ENCODE measurements at places on chromosomes 4 and X. TPM values are rescaled to one million over a fixed set of nuclear protein-coding genes. Genes with fewer than 3 reads are reported as not detected.

Gene TMEM144
- total RNA-seq, result 20.3 TPM

Gene CENPU
- 104 TPM for total RNA-seq

Gene TLR6
- total RNA-seq, result 0.34 TPM

Gene MGAT4D
- total RNA-seq, result not detected

Gene USP26
- total RNA-seq, result not detected

Gene UGT8
- 4.4 TPM for total RNA-seq

Gene GYG2
- total RNA-seq, result 95.8 TPM

- DNase-seq, result no peak
- no peak overlapping the region for H3K27ac ChIP-seq
- H3K36me3 ChIP-seq, result no peaks in the 10 kb centered on the region
These were observed 4.2 kb downstream of the SLAIN2 start for GRCh38 chr4:48345542-48345941.

GRCh38 chrX:139823806-139824205 is 109.0 kb downstream of the ATP11C start:
- no peaks in the 10 kb centered on the region for H3K36me3 ChIP-seq
- H3K27me3 ChIP-seq, result peaks cover 16% of the 10 kb centered on the region
- no peak overlapping the region for H3K27ac ChIP-seq
- no peak overlapping the region for H3K4me3 ChIP-seq
- no peaks in the 10 kb centered on the region for H3K4me1 ChIP-seq

DNA sequence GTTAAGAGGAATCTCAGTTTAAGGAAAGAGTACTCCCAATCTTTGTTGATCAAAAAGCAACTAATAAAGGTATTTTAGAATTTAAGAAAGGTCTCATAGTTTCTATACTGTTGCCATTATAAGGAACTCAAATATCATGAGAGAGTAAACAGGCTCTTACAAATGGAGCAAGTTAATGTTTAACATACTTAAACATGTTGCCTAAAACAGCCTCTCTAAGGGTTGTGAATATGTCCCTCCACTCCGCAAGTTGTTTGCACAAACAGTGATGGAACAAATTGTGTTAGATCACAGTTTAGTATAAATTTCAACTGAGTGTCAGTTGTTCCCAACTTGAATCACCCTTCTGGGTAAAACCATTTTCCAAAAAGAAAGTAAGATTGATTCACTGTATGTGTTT is 1678.3 kb downstream of the PCDH19 start:
- H3K27ac ChIP-seq, result no peak overlapping the region
- no peaks in the 10 kb centered on the region for H3K27me3 ChIP-seq

GRCh38 chr4:68724426-68724825 is 54.0 kb upstream of the UGT2B15 start:
- no peak overlapping the region for H3K4me3 ChIP-seq
- no peaks in the 10 kb centered on the region for H3K4me1 ChIP-seq
- no peaks in the 10 kb centered on the region for H3K27me3 ChIP-seq
- no peak overlapping the region for H3K27ac ChIP-seq
- H3K36me3 ChIP-seq, result no peaks in the 10 kb centered on the region

DNA sequence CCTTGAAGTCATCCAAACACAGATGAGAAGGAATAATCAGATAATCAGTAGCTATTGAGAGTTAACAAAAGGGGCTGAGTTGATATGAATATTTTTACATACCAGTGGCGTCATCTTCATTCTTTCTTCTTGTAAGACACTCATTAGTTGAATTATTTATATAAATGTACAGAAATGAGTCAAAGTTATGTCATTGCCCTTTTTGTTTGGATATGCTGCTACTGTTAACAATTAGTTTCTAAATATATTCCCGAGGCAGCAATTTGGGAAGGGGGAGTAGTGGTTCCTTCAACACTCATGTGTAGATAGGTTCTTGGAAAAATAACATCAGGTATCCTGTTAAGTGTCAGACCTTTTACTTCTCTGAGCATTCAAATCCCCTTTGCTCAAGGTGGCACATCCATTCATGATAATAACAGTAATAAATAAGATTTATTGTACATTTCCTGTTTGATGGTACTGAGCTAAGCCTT is 436.6 kb downstream of the SPRY1 start:
- peaks cover under 1% of the 10 kb centered on the region for H3K4me1 ChIP-seq
- H3K4me3 ChIP-seq, result no peak overlapping the region
- H3K27ac ChIP-seq, result peak overlapping the region; percentile 46
- no peaks in the 10 kb centered on the region for H3K36me3 ChIP-seq
- no peaks in the 10 kb centered on the region for H3K27me3 ChIP-seq

DNA sequence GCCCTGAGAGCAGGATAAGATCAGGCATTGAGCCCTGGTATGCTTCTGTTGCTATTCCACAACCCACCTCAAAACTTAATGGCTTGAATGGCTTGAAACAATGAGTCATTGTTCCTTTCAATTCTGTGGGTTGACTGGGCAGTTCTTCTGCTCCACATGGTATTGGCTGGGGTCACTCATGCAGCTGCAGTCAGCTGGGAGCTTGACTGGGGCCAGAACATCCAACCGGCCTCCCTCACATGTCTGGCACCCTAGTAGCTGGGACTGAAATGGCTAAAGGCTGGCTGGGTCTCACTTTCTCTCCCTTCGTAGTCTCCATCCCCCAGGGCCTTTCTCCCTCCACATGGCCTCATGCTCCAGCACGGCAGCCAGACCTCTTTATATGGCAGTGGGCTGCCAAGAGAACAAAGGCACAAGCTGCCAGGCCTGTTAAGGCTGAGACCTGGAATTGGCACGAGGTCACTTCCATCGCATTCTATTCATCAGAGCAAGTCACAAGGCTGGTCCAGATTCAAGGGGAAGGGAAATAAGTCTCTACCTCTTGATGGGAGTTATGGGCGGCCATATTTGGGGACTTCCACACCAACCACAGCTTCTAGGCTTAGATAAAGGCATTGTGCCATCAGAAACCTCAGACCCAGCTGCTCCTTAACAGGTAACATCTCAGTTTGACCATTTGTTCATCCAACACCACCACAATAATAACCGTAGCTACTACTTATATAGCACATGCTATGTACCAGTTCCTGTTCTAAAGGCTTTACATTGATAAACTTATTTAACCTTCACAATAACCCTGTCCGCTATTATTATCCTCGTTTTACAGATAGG is 159.7 kb upstream of the ATP6AP2 start:
- H3K27me3 ChIP-seq, result no peaks in the 10 kb centered on the region
- peak; percentile 58 for DNase-seq
- no peaks in the 10 kb centered on the region for H3K4me1 ChIP-seq
- H3K27ac ChIP-seq, result no peak overlapping the region

DNA sequence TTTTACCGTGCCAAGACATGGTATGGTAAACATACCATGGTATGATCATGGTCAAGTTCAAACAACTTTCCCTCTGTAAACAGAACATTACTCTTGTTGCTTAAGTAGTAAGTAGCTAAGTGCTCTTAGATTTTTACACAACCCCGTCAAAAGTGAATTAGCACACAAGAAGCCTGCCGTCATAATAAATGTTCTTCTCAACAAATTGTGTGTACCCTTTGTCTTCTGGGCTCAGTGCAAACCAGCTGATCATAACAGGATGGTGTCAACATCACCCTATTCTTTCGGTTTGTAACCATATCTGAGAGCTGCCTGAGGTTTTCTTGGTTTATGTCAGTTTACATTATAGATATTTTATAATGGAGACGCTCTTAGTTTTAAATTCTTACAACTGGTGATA is 28.8 kb downstream of the MSL3 start:
- H3K36me3 ChIP-seq, result no peaks in the 10 kb centered on the region
- DNase-seq, result no peak
- H3K27me3 ChIP-seq, result no peaks in the 10 kb centered on the region
- H3K4me1 ChIP-seq, result no peaks in the 10 kb centered on the region
- H3K27ac ChIP-seq, result no peak overlapping the region
- no peak overlapping the region for H3K4me3 ChIP-seq

- H3K27ac ChIP-seq, result no peak overlapping the region
- H3K27me3 ChIP-seq, result peaks cover 37% of the 10 kb centered on the region
These were observed 876 bp upstream of the TACR3 start for GRCh38 chr4:103720661-103721060.

DNA sequence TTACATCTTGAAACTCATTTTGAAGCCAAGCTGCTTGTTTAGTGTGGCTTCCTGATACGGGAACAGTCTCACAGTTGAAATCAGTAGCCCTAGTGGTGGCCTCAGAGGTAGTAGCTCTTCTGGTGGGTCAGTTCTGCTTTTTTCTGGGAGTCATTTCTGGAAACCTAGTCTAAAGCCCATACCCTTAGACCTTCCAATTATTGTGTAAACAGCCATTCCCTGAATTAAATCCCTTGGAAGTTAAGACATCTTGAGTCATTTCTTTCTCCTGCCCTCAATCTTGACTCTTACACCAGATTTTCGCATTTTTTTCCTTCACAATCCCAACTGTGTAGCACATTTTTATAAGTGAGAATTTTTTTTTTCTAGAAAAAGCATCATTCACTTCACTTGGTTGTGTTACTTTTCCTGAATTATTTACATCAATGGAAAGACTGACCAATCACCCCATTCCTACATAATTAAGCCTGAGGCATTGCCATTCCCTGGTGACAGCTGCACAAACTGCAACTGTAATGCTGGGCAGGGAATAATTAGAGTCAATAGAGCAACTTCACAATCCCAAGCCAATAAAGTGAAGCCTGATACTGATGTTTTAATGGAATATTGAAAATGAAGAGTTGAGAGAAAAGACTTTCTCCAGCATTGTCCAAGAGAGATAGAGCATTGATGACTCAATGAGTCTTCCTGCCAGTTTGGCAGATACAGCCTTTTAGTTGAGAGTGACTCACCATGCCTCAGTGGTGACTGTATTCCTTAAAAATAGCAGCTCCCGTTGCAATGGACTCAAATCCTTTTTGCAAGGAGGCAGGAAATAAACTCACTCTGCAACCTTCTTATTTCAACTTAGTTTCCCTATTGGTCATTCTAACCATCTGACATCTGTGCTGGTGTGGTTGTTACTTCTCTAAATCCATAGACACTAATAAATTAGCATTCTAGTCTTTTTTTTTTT is 13.0 kb upstream of the SEPSECS start:
- no peak overlapping the region for H3K4me3 ChIP-seq
- H3K4me1 ChIP-seq, result no peaks in the 10 kb centered on the region
- DNase-seq, result no peak

DNA sequence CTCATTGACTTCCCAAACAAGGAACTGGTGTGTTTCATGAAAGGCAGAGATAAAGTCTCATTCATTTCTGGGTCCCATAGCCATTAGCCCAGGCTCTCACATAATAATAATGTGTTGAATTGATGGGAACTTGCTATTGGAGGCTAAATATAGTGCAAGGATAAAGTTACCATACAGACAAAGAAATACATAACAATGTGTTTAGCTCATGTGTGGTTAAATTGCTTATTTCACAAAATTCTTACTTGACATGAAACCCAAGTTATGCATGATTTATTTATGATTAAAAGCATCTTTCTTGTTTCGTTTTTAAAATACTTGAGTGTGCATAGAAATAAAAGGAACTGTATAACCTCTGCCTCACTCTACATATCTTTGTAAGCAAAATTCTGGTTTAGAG is 37.3 kb upstream of the LPAR4 start:
- H3K36me3 ChIP-seq, result no peaks in the 10 kb centered on the region
- H3K4me1 ChIP-seq, result no peaks in the 10 kb centered on the region
- no peak for DNase-seq

DNA sequence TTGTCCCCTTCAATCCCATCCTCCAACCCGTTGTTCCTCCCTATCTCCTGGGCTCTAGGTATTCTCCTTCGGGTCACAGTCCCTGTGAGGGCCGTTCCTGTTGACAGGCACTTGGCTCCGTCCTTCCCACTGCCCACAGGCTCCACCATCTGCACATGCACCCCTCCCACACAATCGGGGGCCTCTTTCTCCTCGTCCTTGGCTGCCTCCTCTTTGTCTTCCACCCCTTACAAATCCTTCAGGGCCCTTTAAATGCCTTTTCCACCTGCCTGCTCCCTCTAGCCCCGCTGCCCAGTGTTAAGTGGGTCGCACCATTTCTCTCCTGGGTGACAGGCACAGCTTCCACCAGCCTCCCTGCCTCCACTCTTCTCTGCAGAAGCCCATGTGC is 2.7 kb upstream of the AVPR2 start:
- no peaks in the 10 kb centered on the region for H3K36me3 ChIP-seq
- H3K4me3 ChIP-seq, result no peak overlapping the region
- H3K27ac ChIP-seq, result no peak overlapping the region
- DNase-seq, result peak; percentile 42

- H3K27ac ChIP-seq, result peak overlapping the region; percentile 62
- no peaks in the 10 kb centered on the region for H3K4me1 ChIP-seq
- no peaks in the 10 kb centered on the region for H3K27me3 ChIP-seq
- DNase-seq, result no peak
- no peak overlapping the region for H3K4me3 ChIP-seq
- peaks cover 66% of the 10 kb centered on the region for H3K36me3 ChIP-seq
These were observed 121.7 kb downstream of the AFAP1 start for GRCh38 chr4:7817877-7818398.

DNA sequence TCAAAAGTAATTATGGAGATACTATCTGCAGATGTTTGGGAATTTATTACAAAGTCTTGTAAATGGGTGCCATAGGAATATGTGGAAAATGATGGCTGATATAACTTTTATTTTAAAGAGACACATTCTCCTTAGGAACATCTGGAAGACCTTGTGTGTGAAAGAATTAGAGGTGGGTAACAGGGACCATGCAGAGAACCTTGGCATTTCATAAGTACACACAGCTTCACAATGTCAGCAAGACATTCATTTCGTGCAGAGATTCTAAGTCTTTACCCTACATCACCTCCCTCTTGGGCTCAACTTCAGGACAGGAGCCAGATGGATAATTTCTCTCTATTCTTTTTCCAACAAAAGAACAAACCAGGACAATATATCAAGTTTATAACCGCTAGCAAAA is 458.1 kb upstream of the INTU start:
- no peaks in the 10 kb centered on the region for H3K36me3 ChIP-seq
- no peak for DNase-seq
- no peak overlapping the region for H3K27ac ChIP-seq
- no peak overlapping the region for H3K4me3 ChIP-seq
- H3K27me3 ChIP-seq, result no peaks in the 10 kb centered on the region

- H3K27me3 ChIP-seq, result peaks cover 6% of the 10 kb centered on the region
- no peaks in the 10 kb centered on the region for H3K4me1 ChIP-seq
- no peak for DNase-seq
- H3K27ac ChIP-seq, result no peak overlapping the region
These were observed 11.8 kb upstream of the TIMM8A start for GRCh38 chrX:101360390-101360789.
